ENCODE measurements at places on chromosomes 11 and 22. TPM values are rescaled to one million over a fixed set of nuclear protein-coding genes. Genes with fewer than 3 reads are reported as not detected.

- DNase-seq: no peak
Measured at GRCh38 chr11:96310236-96310635, 32.8 kb downstream of the MAML2 start.

GRCh38 chr11:131422496-131422895 is 52.1 kb downstream of the NTM start:
- no peak for DNase-seq

GRCh38 chr11:107769189-107769588 is 57.3 kb upstream of the SLN start:
- DNase-seq: peak; percentile 91

DNA sequence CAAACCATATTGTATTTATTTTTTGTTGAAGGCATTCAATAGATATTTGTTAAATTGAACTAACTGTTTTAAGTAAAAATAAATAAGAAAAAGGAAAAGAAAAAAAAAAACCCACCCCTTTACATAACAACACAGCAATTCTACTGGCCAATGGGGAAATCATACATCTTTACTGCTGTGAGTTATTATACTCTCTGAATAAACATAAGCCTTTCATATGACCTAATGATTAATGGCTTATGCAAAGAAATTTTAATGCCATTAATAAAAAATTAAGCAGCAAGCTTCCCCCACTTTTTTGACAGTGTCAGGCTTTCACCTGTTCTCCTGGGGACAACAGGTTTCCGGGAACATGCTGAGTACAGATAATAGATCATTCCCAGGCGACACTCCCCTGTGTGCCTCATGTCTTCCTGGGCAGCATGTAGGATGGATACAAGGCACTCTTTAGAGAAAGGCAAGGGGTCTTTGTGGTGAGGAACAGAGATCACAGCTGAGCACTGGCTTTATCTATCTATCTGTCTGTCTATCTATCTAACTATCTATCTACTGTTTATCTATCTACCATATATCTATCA is 676.0 kb downstream of the NTM start:
- no peak for DNase-seq

- DNase-seq: peak; percentile 59
Measured at GRCh38 chr22:41668971-41669911, 19.4 kb downstream of the SNU13 start.

- DNase-seq: no peak
Measured at GRCh38 chr11:66172146-66172545, 96.3 kb upstream of the RAB1B start.

DNA sequence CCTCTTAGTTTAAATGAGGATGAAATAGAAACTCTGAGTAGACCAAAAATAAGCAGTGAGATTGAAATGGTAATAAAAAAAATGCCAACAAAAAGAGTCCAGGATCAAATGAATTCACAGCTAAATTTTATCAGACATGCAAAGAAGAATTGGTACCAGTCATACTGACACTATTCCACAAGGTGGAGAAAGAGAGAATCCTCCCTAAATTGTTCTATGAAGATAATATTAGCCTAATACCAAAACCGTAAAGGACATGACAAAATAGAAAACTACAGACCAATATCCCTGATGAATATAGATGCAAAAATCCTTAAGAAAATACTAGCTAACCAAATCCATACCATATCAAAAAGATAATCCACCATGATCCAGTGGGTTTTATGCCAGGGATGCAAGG is 169.8 kb upstream of the CHORDC1 start:
- DNase-seq: peak; percentile 20

DNA sequence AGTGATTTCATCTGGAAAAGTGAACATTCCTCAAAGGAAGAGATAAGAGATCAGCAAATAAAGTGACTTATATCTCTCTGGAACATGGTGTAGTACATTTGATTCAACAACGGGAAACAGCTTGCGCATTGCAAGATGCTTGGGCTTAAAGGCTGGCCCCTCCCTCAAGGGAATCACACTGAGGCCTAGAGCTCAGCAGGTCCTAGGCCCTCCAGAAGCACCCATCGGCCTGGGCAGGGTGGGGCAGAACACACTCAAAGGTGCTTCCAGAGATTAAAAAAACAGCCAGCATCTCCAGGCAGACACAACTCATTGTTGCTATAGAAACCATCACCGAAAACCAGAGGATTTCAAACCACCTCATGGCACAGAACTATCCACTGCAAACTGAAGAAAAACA is 69.0 kb upstream of the ARFGAP3 start:
- DNase-seq: peak; percentile 24

GRCh38 chr11:113562981-113563461 is 87.8 kb upstream of the DRD2 start:
- DNase-seq: peak; percentile 48

GRCh38 chr11:33321422-33321821 is 64.2 kb downstream of the HIPK3 start:
- DNase-seq: no peak

- no peak for DNase-seq
Measured at GRCh38 chr11:3163241-3163981, 1.7 kb downstream of the OSBPL5 start.

DNA sequence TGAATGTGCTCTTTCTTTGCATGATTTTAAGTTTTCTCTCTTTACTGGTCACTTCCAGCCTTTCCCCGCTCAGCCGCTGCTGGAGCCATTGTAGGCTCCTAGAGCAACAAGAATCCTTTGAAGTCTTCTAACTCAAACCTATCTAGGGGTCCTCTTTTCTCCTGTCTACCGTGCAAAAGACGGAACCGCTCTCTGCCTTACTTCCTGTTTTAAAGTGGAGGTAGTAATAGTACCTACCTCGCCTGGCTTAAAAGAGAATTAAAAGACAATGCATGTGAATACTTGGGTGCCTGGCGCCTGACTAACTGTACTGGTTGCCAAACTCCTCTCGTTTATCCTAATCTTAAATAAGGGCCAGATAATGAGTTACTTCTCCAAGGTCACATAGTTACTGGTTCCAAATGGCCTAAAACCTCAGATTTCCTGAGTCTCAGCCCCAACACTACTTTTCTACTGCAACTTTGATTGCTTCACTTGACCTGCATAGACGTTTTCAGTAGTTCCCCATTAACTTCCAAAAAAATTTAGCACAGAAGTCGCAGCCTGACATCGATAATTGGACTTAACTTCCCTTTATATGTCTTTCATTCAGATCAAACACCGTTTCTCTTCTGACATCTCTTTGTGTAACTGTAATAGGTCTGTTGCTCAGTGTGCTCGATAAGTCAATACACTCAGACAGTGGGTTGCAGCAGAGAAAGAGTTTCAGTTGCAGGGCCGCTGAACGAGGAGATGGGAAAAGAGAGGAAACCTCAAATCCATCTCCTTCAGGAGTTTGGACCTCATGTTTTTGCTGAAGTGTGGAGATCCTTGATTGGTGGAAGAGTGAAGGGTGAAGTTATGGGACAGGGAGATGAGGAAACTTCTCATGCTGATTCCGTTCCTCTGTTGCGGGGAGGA is 891 bp downstream of the SAMM50 start:
- no peak for DNase-seq

GRCh38 chr11:69931994-69932910 is 113.0 kb upstream of the FGF3 start:
- no peak for DNase-seq

GRCh38 chr11:14270690-14271542 is 88.1 kb downstream of the RRAS2 start:
- no peak for DNase-seq

DNA sequence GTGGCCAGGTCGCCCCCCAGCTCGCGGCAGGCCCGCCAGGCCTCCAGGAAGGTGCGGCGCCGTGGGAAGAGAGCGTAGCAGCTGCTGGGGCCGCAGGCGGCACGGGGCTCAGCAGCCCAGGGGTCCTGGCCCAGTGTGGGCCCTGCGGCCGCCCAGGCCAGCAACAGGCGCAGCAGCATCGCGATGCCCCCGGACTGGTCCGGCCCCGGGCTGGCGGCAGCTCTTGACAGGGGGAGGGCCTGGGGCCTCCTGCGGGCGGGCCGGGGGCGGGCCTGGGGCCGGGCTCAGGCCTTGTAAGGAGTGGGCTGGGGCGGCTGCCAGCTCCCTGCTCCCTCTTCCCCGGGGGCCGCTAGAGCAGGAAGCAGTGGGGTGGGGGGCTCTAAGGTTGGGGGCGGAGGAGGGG is at the start of gene CD248:
CD248 (minus strand) TSS at position 196 of the 403 bp plus-strand sequence; CDS start at position 179, 17 bp downstream.
- no peak for DNase-seq

GRCh38 chr11:96215110-96215782 is 127.7 kb downstream of the MAML2 start:
- DNase-seq: peak; percentile 44

GRCh38 chr11:64563966-64564365 is 27.1 kb upstream of the SLC22A12 start:
- DNase-seq: no peak

- no peak for DNase-seq
Measured at GRCh38 chr11:86595451-86595850, 77.0 kb downstream of the ME3 start.

DNA sequence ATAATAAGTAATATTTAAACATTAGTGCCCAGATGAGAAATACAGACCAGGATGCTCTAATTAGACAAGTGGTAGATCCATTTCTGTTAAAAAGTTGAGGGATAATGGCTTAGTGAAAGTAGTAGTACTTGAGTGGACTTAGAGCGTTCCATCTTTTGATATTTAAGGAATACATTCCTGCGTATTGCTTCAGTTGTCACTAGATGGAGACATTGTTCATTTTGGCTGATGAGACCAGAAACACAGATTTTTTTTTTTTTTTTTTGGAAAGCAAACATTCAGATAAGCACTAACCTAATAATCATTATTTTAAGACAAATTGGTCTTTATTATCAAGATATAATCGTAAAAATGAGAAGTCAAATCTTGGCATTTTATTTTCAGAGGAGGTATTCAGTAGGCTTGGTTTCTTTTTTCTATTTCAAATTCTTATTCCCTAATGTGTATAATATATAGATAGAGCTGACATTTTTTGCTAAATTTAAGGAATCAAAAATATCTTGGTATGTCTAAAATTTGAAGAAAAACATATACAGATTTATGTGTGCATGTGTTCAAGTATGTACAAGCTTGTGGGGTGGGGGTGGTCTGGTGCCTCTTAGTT is 92.9 kb downstream of the DYNC2H1 start:
- peak; percentile 74 for DNase-seq

- no peak for DNase-seq
Measured at GRCh38 chr22:33707581-33707980, 212.7 kb downstream of the LARGE1 start.

GRCh38 chr22:26617271-26618199 is at the start of gene CRYBB1:
Gene CRYBB1, minus strand, starts transcription at chr22:26618027. Its CDS starts 1,708 bp downstream, at chr22:26616319.
- no peak for DNase-seq

GRCh38 chr11:123292647-123293046 is 97.6 kb upstream of the CLMP start:
- no peak for DNase-seq

GRCh38 chr11:15725246-15725645 is 610.5 kb downstream of the INSC start:
- no peak for DNase-seq

DNA sequence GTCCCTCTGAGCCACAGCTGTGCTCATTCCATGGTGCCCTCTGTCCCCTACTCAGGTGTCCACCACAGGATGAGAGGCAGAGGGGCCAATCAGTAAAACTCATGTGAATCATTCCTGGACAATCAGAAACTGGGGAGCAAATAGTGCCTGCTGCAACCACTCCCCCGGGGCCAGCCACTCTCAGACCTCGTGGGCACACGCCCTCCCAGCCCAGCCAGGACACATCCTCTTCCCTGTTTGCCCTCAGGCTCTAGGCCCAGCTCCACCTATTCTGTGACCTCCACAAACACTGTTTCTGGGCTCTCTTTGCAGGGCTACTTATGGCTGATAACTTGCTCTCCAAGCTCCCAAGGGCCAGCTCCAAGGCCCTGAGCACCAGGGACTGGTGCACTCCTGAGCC is 14.0 kb upstream of the KCTD14 start:
- peak; percentile 52 for DNase-seq

DNA sequence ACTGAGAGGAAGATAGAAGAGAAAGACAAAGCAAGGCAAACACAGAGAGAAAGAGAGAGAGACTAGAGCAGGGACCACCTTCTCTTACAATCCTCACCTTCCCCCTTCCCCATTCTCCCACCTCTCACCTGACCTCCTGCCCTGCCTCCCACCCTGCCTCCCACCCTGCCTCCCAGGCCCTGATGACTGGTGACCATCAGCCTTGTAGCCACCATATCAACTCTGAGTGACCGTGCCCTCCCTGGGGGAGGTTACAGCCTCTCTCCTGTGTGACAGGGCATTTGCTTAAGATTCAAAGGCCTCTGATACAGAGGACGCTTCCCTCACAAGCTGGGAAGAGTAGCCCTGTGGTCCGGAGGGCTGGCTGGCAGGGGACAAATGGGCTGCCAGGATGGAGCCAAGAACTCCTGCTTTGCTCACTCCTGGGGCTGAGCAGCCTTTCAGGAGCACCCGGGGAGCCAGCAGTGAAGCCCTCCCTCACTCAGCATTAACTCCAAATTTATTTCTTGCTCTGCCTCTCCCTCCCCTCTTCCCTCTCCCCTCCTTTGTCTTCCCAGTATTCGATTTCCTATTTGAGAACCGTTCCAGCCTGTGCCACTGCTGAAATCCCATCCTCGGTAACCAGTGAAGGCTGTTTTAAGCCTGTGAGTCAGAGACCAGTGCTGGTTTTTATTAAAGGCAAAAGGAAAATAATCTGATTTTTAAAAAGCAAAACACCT is 125.2 kb upstream of the SYT13 start:
- DNase-seq: no peak

- DNase-seq: no peak
Measured at GRCh38 chr22:29231971-29232959, 26.6 kb downstream of the EMID1 start.

GRCh38 chr11:112958670-112959069 is 2.5 kb upstream of the NCAM1 start:
- DNase-seq: peak; percentile 16

DNA sequence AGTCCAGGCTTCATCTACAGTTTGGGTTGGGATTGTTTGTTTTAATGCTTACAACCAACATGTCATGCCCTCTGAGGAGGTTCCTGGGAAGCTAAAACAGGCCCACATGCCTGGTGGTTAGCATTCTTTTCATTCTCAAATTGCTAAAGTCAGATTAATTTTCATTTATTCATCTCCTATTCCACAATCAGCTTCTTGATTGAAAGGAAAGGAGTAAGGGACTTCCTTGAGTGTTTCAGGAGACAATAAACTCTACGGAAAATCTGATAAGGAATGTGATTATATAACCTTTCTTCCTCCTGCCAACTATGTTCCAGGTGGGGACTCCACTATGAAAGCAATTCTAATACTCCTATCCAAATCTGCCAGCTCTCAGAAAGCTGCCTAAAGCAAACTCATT is 30.8 kb downstream of the MRTFA start:
- DNase-seq: no peak

OR5A1 gene
- not detected for total RNA-seq

C11orf87 gene
- total RNA-seq: not detected

TEX12 gene
- total RNA-seq: 0.69 TPM

All from PC-3 (cell line).